ENCODE measurements at places on chromosomes 5 and 9. TPM values are rescaled to one million over a fixed set of nuclear protein-coding genes. Genes with fewer than 3 reads are reported as not detected.

ITGA2 gene
- total RNA-seq = 191 TPM

OMD gene
- total RNA-seq = not detected

PKD2L2 gene
- total RNA-seq = not detected

GPR21 gene
- total RNA-seq = 1.5 TPM

PCDHA2 gene
- not detected for total RNA-seq

ARHGEF37 gene
- 35.2 TPM for total RNA-seq

LECT2 gene
- total RNA-seq = not detected

MLANA gene
- not detected for total RNA-seq

EEIG1 gene
- 23.0 TPM for total RNA-seq

GFI1B gene
- not detected for total RNA-seq

HDHD3 gene
- 14.6 TPM for total RNA-seq

MSMP gene
- total RNA-seq = not detected

DNA sequence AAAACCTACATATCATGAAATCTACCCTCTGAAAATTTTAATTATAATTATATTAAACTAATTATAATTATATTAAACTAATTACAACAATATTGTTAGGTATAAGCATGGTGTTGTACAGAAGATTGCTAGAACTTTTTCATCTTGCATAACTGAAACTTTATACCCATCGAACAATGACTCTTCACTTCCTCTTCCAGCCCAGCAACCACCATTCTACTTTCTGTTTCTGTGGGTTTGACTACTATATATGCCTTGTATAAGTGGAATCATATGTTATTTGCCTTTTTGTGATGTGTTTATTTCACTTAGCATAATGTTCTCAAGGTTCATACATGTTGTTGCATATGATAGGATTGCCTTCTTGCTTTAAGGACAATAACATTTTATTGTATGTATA, 274.2 kb upstream of the CCNH start:
- DNase-seq = no peak

- DNase-seq = peak; percentile 41
These were observed 792.1 kb downstream of the BRINP1 start for GRCh38 chr9:118577121-118577520.

DNA sequence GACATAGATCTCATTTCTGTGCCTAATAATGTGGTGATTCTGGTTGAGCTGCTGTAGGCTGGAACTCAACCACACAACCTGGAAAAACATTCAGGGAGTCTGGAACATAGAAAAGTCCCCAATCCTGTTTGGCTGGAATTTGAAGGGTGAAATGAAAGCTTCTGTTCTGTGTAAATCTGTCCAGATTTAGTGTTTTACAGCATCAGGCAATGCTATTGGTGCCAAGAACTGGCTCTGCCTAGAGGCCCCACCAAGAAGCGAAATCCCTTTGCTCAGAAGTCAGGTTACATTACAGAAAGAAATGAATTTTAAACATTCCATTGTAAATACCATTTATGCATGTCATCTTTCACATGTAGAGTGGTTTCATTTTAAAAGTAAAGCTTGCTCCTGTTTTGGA, 56.3 kb downstream of the TMEM174 start:
- peak; percentile 49 for DNase-seq

- DNase-seq = no peak
These were observed 8.5 kb upstream of the MGAT1 start for GRCh38 chr5:180810959-180811622.

- no peak for DNase-seq
These were observed 8.8 kb downstream of the ARPC5L start for GRCh38 chr9:124870723-124871122.

DNA sequence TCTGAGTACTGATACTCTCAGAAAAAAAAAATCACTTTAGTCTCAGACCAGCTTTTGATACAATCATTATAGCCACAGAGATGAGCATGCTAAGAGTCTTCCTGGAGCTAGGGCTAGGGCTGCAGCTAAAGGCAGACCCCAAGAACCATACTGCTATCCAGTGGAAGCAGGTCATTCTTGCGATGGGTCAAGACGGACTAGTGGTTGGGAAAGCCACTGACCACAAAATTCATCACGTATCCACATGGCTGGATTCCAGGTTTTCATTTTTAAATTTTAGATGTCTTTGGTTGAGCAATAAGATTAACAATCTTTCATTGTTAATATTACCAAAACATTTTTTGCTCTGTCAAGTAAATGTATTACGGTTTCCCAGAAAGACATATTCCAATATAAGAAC, 598.1 kb downstream of the DNAH5 start:
- DNase-seq = peak; percentile 29

DNA sequence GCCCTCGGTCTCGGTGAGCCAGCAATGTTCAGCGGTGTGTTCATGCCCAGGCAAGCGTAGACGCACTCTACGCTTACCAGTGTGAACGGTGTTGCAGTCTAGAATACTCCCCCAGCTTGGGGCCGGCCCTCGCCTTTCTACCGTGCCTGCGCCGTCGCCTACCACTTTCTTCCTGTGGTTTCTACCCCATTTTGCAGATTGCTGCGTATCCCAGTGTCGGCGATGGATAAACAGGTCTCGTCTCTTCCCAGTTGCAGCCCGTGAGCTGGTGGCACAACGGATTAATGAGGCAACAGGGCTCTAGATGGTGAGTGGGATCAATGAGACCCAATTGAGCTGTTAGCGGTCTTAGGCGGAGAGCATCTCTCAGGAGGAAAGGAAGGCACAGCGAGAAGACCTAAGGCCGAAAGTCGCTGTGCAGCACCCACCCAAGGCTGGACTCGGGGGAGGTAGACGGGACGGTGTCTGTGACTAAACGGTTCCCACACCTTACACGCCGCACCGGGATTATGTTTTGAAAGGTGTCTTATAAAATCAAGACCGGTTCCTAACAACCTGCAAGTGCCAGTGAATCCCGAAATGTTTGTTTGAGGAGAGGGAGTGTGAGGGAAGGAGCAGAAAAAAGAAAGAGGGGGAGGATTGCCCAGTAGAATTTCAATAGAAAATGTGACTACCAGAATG, 5.8 kb downstream of the OTP start:
- no peak for DNase-seq

- DNase-seq = peak; percentile 49
These were observed 20.8 kb downstream of the DCANP1 start for GRCh38 chr5:135426102-135427082.

DNA sequence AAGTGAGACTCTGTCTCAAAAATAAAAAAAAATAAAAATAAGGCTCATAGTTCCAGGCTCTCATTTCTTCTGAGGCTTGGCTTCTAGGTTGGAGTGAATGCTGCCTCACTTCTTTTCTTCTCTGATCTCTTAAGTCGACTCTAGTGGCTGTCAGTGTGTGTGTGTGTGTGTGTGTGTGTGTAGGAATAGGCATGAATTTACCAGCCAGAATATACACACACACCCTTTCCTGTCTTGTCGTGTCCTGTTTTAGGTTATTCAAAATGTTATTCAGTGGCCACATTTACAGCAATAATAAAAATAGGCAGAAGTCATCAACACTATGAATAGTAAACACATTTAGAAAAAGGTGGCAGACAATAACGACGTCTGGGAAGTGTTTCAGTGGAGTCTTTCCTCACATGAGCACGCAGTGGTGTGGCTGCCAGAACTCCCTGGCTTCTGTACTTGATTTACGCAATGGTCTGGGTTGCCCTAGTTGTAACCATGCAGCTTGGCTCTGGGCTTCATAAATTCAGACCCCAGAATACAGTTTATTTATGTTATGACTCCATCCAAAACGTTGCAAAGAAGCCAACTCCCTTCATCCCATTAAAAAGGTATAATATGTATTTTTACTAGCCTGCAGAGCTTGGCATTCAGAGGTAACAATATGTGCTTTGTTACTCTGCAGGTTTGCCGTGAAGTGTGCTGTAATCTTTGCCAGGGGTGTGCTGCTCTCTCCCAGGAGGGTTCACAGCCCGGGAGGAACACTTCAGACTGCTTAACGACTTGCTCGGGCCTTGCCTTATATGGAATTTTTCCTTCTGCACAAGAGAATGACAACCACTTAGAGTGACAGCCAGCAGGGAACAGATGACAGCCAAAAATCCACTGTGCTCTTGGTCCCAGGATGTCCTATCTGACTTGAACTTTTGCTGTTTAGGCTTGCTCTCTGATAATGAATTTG, 34.4 kb upstream of the PALM2AKAP2 start:
- peak; percentile 52 for DNase-seq

GRCh38 chr5:131677115-131677514, 42.1 kb upstream of the RAPGEF6 start:
- peak; percentile 48 for DNase-seq

DNA sequence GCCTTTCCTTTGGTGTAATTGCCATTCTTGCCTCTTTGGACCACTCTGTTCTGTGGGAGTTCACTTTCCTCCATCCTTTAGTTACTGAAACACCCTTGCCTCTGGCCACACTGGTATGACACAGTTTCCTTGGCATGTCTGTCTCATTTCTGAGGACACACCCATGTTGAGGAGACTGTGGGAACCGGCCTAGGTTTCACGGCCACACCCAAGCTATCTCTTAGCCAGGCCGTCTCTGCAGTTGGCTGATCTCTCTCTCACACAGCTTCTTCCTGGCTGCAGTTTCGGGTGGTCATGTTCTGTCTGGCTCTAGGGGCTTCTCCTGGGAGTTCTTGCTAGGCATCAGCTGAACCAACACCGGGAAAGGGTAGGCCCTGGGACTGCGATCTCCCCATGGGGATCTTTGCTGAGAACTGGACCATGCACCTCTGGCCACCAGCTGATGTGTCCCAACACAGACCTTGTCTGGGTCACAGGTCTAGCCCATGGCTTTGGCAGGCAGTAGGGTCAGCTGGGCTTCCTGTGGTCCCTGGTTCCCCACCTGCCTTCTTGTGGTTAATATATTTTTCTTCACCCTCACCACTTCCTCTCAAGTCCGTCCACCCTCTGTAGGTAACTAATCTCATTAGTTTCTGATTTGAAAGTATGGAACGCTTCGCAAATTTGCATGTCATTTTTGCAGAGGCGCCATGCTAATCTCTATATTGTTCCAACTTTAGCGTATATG, 24.9 kb downstream of the ARHGEF37 start:
- peak; percentile 99 for DNase-seq

- DNase-seq = no peak
These were observed 593.3 kb upstream of the DMAC1 start for GRCh38 chr9:8392866-8393265.

DNA sequence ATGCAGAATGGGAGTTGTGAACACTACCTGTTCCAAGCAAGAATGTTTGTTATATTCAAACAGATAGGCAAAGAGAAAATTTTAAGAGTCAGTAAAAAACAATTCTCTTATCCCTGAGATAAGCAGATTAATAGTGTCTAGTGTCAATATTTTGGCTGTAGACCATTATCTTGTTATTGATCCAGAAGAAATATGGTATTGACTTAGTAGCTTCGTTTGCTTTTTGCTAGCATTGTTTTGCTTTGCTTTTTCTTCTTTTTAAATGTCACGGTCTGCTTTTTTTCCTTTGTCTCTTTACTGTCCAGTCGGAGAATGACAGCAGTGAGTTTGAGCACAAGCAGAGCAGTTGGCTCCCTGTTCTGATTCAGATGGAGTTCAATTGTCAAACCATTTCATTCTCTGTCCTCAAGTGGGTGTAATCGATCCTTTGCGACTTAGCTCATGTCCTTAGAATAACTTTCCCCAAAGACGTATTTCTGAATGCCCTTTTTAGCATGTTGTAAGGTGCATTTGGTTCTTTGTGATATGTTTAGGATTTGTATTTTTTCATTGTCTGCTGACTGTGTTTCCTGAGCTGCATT, 29.3 kb downstream of the FUBP3 start:
- no peak for DNase-seq

DNA sequence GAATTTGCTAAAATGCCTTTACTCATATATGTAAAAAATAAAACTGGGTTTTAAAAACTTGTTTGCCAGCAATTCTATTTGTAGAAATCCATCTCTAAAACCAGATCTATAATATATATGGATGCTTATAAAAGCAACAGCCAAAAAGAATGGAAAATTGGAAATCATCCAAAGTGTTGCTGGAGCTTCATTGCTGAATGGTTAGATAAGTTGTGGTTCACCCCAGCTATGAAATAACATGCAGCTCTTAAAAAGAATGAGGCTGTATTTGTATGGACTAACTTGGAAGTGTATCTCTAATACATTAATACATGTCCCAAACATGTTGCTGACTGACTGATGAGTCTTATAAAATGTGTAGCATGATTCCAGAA, 76.2 kb downstream of the STK10 start:
- peak; percentile 43 for DNase-seq

GRCh38 chr9:134052941-134053340, 14.9 kb downstream of the BRD3 start:
- no peak for DNase-seq

GRCh38 chr9:124206391-124206790, 51.4 kb upstream of the NEK6 start:
- DNase-seq = no peak

DNA sequence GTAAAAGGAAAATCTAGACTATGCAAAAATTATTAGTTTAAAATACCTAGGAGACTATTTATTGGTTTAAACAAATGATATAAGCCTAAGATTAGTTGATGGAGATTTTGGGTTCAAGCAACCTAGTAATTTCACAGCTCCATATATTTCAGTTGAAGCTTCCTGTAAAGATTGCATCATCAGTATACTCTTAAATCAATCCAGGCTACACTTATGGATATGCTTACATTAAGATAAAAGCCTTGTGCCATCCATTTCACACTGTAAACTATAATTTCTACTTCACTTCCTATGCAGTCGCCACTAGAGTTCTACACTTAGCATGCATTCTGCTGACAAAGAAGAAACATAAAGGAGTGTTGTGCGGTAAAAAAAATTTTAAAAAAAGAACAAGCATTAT, 7.3 kb upstream of the LIX1 start:
- no peak for DNase-seq

- no peak for DNase-seq
These were observed 7.5 kb upstream of the GTF3C5 start for GRCh38 chr9:133023117-133023890.

DNA sequence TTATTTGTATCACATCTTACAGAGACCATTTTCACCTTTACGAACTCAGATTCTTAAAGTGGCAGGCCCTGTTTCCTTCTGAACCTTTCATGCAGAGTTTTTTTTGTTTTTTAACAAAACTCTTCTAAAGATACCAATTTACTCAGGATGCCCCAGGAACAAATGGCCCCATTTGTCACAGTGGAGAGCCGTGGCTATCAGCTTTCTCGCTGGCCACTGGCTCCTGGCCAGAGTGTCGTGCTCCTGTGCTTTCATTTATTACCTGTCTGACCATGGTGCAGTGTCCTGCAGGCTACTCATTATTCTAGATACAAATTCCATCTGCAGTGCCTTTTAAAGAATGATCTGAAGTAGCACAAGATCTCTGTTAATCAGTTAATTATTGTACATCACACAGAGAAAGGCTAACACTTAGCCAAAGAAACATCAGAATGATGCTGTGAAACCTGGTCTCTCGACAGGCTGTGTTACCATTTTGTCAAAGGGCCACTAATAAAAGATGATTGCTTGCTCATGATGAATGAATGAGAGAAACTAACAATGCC, 27.8 kb downstream of the ADRA1B start:
- no peak for DNase-seq
